ENCODE measurements at places on chromosomes 1 and 21.

DNA sequence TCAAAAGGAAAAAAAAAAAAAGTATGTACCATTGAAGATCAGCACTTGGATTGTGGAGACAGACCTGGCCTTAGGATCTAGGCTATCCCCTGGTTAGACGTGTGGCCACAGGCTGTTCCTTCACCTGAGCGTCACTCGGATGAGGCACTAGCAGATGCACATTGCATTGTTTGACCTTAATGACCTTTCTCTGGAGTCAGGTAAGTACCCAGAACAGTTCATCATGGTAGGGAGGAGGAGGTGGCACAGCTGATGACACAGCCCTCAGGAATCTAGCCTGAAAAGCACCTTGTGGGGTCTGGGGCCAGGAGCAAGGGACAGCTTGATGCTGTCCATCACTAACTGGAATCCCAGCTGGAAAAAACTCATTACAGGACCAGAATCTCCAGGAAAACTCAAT, 21.2 kb downstream of the NECAP2 start:
- DNase-seq: no peak

DNA sequence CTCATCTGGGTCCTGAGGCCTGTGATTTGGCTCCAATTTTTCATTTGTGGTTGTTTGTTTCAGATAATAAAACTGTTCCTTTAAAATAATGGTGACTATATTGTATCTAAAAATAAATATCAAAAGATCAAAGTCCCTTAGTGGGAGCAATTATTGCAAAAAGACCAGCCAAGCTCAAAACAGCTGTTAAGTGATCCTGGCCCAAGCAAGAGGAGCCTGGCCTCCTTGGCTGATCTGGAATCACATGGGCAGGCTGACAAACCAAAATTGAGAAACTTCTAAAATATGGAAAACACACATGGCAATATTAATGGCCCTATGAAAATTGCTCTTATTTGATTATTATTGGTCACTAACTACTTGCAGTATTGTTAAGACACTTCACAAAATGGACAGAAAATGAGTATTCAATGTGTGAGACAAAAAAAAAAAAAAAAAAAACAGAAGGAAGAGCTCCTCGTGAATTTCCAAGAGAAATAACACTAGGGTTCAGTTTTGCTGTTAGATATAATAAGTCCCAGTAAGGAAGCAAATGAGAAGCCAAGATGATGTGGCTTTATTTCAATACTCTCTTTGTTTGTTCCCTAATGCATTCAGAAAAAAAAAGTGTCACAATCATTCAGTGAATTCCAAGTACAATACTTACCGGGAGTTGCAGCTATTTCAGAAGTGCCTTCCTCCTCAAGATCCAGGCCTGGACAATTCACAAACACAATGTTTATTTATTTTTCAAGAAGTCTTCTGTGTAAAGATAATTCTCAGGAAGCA, 105.1 kb downstream of the SEC16B start:
- DNase-seq: no peak

GRCh38 chr1:1567152-1567875, 7.3 kb downstream of the SSU72 start:
- no peak for DNase-seq

GRCh38 chr21:44006656-44007055, 5.5 kb upstream of the TRAPPC10 start:
- no peak for DNase-seq

GRCh38 chr1:209105701-209106100, 477.8 kb upstream of the CAMK1G start:
- no peak for DNase-seq

- no peak for DNase-seq
These were observed 394.3 kb downstream of the KCNH1 start for GRCh38 chr1:210739627-210740026.

- DNase-seq: no peak
These were observed 438.5 kb downstream of the PTPRU start for GRCh38 chr1:29674627-29675326.

- no peak for DNase-seq
These were observed 46.4 kb upstream of the SCCPDH start for GRCh38 chr1:246677842-246678241.

- DNase-seq: no peak
These were observed 43.4 kb downstream of the PTGS2 start for GRCh38 chr1:186636786-186637185.

GRCh38 chr1:203521812-203522211, 27.9 kb downstream of the OPTC start:
- DNase-seq: no peak

- DNase-seq: no peak
These were observed 81.7 kb downstream of the PIK3CD start for GRCh38 chr1:9733160-9733789.

DNA sequence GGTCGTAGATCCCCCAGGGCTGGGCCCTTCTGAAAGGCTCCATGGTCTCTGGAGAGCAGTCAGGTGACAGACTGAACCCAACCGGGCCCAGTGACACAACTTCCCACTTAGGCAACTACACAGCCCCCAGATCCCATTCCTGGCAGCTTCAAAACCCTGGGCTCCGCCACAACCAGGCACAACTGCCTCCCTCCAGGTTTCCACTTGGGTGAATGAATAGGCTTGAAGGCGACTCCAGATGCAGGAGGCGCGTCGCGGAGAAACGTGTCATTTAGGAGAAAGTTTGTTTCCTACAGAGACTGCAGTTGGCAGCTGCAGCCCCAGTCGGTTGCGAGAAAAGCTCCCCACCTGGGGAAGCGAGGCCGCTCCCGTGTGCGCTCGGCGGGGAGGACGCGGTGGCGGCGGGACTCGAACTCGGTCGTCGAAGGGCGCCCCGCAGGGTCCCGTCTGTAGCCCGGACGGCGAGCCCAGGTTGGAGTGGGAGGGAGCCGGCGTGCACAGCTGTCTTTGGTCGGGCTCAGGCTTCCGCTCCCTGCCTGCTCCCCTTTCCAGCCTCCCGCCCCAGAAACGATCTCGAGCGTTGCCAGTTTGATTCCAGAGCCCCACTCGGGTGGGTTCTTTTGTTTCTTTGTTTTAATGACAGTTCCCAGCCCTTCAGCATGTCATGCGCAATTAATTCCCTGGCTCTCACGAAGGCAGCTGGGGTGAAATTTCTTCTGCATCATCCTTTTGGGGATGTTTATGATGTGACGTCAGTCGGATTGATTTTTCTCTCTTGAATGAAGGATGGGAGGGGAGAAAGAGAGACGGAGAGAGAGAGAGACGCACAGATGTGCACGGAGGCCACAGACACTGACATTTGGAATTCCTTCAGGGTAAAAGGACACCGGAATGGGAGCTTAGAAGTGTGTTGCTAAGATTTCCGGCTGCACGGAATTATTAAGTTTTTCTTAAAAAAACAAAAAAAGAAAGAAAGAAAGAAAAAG, 862 bp upstream of the SGIP1 start:
- DNase-seq: no peak

GRCh38 chr1:227072991-227073390, 132.9 kb downstream of the COQ8A start:
- no peak for DNase-seq

DNA sequence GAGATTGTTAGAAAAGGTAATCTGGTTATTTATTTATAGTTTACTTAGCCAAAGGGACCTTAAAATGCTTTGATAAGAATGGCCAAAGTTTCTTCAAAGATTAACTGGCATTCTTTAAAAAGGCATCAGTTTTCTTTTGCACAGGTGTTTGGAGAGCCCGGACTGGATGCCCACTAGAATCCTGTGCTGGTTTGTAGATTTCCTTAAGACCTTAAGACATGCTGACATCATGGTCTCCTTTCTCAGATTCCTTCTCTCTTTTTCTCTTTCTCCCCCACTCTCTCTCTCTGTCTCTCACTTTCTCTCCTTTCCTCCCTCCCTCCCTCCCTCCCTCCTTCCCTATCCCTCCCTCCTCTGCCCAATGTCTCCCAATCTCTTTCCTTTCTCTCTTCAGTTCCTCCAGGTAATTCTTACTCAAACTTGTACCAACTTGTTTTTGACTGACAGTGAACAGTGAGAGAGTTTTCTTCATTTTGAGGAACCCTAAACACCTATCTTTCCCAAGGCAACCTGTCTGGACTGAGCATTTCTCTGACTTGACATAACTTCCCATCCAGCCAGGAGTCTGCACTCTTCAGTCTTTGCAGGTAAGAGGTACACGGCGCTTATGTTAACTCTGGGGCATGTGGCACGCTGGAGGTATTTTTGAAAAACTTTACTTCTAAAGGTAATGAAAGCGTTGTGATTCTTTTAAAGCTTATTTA, at the start of gene KCNJ15:
KCNJ15 (plus strand) TSS at position 393 of the 704 bp plus-strand sequence. CDS start 42,271 bp downstream, outside the sequence.
- no peak for DNase-seq
